ENCODE measurements at places on chromosomes 6 and 20.
A peak's percentile ranks its signal among the peaks of the same experiment; 100 is the strongest.

DNA sequence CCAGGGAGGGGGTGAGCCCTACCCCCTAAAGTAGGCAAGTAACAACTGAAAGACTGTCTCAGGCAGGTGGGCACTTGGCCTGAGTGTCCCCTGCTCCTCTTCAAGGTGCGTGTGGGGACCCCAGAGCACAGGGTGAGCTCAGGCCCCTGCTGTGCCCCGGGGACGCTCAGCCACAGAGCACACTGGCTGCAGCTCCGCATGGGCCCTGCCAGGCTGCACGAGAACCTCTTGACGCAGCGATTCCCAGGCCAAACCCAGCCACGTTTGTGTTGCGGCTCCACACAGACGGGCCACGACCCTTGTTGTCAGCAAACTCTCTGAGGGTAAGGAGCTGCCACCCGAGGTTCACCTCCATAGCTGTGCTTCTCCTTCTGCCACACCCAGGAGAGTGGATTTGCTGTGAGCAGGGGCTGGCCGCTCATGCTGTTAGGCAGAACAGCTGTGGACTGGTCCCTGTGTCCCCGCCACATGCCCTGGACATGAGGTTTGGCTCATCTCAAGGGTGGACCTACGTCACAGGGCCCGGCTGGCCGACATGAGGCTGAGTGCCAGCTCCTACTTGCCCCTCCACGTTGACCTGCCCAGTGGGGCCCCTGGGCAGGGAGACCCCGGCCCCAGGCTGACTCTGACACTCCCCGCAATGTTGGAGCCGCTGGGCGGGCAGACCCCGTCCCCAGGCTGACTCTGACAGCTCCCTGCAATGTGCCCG, 29.7 kb upstream of the GATA5 start:
- no peak for DNase-seq

GRCh38 chr6:138242987-138243592, 24.8 kb upstream of the PBOV1 start:
- DNase-seq = no peak

DNA sequence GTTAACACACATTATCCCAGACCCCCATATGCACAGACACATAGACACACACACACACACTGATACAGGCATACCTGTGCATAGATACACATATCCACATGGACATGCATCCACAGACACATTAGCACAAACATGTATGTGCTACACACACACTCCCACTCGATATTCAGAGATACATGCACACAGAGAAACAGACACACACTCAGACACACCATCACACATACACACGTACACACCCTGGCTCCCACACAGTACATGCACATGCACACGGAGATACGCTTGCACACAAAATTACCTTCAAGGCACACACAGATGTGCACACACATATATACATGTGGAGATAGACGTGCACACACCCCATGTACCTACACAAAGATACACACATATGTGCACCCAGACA, 19.7 kb downstream of the RBM38 start:
- no peak for DNase-seq

- DNase-seq = no peak
Observed at GRCh38 chr6:161108916-161109315, 117.3 kb downstream of the MAP3K4 start.

DNA sequence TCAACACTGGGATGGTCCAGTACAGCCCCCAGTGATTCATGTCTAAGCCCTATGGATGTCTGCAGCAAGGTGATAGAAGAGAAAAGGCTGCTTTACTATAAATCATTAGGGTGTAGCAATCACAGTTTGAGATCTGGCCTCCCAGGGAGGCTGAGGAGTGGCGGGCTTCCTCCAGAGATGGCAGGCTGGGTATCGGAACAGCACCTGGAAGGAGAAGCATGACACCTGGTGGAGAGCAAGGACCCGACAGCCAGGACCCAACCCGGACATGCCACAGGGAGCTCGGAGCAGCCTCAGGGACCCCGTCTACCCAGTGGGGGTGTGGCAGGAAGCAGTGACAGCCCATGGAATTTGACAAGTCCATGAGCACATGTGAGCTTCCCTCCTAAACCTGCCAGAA, 114.8 kb upstream of the CD93 start:
- no peak for DNase-seq

DNA sequence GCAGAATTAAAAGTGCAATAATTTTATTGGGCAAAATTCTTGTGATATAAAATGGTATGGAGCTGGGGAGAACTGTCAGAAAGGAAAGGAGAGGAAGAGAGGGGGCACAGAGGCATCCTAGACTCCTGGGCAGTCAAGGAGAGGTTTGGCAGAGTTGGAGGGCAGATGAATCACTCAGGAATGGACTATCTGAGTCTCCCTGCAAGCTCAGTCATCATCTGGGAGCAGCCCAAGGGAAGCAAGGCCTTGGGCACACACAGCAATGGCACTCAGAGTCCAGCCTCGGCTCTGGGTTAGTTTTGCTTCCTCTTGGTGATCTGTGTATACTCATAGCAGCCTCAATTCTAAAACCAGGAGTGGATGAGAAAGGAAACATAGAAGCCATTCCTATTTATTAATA, 67.2 kb downstream of the SLC22A1 start:
- no peak for DNase-seq

GRCh38 chr6:161048641-161049040, 57.1 kb downstream of the MAP3K4 start:
- DNase-seq = no peak

DNA sequence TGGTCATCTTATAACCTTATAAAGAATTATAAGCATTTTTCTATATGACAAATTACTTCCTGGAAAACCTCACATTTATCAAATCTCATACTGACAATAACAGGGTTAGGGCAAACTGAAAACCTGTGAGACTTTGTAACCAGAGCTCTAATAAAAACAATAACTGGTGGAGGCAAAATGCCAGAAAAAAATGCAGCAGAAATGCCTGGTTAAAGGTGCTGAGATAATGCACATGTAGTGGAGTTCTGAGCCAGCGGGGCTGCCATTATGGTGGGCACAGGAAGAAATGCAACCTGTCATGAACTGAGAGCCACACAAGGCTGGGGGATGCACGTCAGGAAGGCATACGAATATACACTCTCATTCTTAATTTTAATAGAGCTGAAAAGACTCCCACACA, 53.0 kb downstream of the NCOA6 start:
- no peak for DNase-seq

GRCh38 chr6:157841211-157841840, 18.3 kb downstream of the SNX9 start:
- no peak for DNase-seq

GRCh38 chr20:14069796-14070195, 74.5 kb downstream of the MACROD2 start:
- no peak for DNase-seq

GRCh38 chr6:118387921-118388701, 160.0 kb upstream of the PLN start:
- DNase-seq = no peak

DNA sequence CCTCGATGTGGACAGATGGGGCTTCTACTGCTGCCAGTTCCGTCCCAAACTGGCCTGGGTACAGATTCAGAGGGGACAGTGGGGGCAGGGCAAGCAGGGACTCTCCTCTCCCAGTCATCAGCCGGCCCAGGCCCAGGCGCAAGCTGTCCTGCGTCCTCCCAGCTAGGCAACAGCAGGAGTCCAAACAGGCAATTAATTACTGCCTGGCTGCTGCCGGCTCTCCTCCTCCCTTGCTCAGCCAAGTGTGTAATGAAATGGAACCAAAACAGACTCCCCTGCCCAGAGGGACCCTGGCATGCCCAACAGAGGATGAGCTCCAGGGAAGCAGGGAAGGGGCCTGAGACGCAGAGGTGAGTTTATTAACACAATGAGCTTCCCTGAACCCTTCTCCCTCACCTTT, 17.8 kb upstream of the SLC32A1 start:
- DNase-seq = no peak

GRCh38 chr6:132725471-132725870, 11.6 kb upstream of the VNN1 start:
- DNase-seq = no peak

DNA sequence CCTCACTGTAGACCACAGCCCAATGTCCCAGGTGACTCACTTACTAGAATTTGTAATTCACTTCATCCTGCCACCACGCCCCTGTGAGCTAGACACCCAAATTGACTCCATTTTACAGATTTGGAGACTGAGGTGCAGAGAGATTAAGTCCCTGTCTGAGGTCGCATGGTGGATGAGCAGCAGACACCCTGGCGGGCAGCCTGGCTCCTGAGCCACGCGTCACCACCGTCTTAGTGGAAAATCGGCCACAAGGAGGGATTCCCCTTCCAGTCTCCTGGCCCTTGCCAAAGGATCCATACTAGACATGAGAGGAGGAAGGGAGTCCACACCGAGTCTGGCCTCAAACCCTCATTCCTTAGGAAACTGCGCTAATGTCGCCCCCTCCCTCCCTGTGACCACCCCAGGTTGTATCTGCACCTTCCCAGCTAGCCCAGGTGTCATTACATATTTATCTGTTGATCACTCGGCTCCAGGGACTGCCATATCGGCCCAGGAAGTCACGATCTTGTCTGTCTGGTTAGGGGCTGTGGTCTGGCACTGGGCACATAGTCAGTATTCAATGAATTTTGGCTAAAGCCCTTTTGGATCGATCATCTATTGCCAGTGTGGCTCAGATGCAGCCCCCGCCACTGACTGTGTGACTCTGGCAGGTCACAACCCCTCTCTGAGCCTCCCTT, 25.7 kb upstream of the PTGIS start:
- no peak for DNase-seq

DNA sequence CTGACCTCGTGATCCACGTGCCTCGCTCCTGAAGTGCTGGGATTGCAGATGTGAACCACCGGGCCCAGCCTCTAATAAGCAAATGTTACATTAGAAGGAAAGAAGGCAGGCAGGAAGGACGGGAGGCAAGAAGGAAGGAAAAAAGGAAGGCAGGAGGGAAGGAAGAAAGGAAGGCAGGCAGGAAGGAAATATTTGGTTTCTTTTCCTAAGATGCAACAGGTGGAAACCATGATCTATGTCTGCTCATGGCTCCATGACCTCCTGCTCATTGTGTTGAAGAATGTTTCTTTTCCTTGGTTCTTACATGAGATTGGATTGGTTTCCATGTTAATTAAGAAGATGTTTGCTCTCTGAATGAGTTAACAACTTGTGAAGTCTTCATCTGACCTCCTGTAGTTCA, 91.8 kb upstream of the SNX9 start:
- no peak for DNase-seq

GRCh38 chr20:17541996-17542395, 10.8 kb upstream of the BFSP1 start:
- DNase-seq = no peak

DNA sequence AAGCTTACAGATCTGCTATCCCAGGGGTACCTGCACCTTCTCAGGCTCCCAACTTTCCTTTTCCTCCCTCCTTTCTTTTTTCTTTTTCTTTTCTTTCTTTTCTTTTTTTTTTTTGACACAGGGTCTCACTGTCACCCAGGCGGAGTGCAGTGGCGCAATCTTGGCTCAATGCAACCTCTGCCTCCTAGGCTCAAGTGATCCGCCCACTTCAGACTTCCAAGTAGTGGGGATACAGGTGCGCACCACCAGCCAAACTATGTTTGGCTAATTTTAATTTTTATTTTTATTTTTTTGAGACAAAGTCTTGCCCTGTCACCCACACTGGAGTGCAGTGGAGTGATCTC, 36.0 kb downstream of the PIM1 start:
- DNase-seq = no peak

DNA sequence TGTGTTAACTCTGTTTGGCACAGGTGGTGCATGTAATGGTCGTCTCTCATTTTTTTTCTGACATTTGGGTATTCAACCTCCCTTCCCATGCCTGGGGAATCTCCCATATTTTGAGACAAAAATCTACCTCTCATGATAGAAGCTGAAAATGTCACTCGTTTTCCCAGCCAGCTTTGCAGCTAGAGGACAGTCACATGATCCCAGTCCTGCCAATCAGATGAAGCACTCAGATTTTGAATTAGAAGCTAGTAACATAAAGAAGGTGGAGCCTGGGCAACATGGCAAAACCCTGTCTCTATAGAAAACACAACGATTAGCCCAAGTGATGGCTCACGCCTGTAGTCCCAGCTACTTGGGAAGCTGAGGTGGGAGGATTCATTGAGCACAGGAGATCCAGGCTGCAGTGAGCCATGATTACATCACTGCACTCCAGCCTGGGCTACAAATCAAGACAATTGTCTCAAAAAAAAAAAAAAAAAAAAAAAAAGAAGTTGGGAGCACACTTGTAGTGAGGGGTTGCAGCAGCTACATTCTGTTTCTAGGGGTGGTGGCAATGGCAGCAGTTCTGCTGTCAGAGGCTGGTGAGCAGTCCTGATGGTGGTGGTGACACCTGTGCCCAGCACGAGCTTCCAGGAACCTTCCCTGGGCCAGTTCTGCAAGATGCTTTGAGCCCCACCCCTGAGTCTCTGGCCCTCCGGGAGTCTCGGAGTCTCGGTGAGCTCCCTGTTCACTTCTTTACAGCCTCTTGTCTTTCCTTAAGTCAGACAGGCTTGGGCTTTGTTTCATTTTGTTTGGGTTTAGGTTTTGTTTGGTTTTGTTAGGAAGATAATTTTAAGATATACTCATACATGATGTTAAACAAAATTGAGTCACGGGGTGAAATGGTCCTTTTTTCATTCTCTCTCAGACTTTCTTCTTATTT, 94.1 kb upstream of the KCNG1 start:
- DNase-seq = no peak

GRCh38 chr6:167350731-167351655, 26.1 kb downstream of the TTLL2 start:
- peak; percentile 82 for DNase-seq

- no peak for DNase-seq
Observed at GRCh38 chr6:3531481-3531880, 74.6 kb upstream of the SLC22A23 start.
